ENCODE measurements at places on chromosomes 11 and 22.

DNA sequence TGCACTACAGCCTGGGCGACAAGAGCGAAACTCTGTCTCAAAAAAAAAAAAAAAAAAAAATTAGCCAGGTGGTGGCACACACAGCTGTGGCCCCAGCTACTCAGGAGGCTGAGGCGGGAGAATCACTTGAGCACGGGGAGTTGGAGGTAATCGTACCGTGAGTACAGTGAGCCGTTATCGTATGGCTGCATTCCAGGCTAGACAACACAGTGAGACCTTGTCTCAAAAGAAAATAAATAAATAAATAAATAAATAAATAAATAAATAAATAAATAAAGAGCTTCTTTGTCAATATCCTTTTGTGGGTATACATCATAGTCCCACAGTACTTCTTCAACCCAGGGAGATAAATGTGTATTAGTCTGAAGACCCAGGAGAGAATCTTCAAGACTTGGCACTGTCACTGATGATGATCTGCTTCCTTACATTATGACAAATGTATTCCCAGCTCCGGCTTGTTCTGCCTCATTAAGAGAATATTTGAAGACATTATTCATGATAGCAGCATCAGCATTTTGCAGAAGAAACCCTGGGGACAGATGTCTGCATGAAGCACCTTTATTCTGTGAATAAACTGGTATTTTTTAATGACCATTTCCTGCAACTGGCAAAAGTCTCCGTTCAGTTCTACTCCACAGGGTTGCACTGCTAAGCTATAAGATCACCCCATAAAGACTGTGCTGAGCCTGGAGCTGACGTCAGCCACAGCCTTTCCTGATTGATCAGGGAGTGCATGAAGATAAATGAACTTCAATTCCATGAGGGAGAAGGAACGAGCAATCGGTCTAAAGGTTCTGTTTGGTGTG lies 1.6 kb upstream of the ACY3 start:
- no peak for DNase-seq

DNA sequence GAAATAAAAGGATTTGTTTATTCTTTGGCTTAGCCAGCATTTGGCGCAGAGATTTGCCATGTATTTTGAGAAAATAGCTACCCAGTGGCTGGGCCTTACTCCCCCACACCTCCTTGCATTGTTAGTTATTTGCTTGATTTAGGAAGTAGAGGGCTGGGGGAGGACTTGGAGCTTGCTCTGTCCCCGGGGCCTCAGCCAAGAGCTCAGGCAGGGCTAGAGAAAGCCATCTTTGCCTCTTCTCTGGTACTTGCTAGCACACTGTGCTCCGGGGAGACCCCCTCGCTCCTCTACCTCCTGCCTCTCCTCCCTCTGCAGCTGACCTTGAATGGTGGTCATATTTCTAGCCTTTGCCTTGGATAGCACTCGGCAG lies 93.0 kb downstream of the SCN3B start:
- no peak for DNase-seq

DNA sequence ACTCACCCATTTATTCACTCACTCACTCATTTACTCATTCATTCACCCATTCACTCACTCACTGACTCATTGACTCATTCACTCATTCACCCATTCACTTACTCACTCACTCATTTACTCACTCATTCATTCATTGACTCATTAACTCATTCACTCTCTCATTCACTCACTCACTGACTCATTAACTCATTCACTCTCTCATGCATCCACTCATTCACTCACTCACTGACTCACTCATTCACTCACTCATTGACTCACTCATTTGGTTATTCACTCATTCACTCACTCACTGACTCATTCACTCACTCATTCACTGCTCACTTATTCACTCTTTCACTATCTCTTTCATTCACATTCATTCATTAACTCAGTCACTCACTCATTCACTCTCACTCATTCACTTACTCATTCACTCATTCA lies 2.5 kb upstream of the MUC5AC start:
- DNase-seq, result no peak

GRCh38 chr22:29509298-29509697 lies 29.3 kb downstream of the NEFH start:
- DNase-seq, result no peak

DNA sequence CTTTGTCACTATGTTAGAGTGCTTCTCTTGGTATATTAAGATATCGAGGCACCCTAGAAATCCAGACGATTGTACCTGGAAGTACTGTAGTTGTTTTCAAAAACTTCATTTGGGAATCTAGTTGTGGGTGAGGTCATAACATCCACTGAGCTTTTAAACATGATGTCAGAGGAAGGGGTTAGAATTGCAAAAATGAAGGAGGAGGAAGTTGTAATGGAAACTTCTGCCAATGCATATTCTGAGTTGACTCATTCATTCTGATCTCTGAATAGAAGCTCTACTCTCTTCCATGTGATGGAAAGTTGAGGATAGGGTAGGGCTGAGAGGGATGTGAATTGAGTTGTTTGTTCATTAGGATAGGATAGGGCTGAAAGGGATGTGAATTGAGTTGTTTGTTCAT lies 7.7 kb downstream of the CD44 start:
- DNase-seq, result no peak

DNA sequence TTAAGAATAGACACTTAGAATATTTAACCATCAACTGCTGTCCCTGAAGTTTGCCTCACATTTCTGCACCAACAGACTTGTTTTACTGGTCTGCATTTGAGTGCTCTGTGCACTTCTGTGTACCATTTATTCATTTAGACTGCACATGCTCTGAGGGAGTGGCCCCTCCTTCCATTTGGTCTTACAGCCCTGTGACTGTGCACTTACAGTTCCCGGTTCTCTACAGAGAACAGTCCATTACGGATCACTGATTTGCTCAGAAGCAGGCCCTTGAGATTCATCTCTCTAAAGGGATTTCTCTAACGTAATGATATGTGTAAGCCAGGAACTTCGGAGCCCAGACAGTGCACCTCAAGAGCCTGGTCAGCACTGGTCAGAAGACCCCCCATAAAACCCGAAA lies 247.3 kb upstream of the BLID start:
- DNase-seq, result no peak

- DNase-seq, result no peak
Measured at GRCh38 chr22:24125941-24126340, 55.3 kb upstream of the SUSD2 start.

GRCh38 chr11:87173185-87174039 lies 135.7 kb downstream of the TMEM135 start:
- no peak for DNase-seq

DNA sequence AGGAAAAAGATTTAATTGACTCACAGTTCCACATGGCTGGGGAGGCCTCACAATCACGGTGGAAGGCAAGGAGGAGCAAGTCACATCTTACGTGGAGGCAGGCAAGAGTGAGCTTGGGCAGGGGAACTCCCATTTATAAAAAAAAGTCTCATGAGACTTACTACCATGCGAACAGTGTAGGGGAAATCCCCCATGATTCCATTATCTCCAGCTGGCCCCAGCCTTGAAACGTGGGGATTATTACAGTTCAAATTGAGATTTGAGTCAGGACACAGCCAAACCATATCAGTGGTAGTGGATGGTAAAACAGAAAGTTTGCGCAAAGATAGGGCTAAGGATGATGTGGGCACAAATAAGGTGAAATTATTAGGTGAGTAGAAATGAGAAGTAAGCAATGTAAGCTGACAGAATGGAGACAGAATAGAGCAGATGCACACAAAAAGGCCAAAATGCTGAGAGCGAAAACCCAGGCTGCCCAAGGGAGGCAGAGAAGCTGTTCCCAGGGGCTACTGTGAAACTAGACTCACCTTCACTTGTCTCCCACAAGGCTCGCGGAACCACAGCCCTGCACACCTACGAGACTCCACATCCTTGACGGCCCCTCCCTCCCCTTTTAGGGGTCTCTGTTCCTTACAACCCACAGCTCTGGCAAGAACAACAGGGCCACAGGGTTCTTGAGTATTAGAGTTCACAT lies 377.6 kb downstream of the CADM1 start:
- DNase-seq, result no peak

DNA sequence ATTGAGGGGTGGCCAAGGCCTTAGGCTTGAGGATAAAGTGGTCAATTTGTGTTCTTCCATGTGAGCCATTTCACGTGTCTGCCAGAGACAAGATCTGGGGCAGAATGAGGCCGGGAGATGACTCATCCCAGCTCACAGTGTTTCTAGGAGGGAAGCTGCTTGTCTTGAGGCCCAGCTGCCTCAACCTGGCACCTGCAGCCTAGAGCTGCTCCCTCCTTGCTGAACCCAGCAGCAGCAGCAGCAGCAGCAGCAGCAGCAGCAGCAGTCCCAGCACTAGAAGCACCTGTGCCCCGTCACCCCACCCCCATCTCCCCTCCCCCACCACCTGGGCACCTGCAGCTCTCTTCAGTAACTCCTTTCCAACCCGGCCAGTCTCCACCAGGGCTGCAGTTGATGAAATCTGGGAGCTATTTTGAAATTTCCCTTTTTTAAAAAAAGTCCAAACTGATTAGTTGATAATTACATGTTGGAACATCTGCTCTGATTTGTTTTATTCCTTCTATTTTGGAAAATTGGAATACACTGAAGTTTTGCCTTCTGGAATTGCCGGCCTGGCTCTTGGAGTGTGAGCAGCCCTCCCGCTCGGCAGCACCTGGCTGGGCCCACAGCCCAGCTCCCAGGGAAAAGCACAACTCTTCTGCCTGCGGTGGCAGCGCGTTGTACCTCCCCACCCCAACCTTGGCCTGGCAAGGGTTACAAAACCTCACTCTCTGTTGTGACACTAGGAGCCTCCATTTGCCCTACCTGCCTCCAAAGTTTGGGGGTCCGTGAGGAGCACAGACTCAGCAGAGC lies 143.5 kb downstream of the NXPE2 start:
- DNase-seq, result no peak

DNA sequence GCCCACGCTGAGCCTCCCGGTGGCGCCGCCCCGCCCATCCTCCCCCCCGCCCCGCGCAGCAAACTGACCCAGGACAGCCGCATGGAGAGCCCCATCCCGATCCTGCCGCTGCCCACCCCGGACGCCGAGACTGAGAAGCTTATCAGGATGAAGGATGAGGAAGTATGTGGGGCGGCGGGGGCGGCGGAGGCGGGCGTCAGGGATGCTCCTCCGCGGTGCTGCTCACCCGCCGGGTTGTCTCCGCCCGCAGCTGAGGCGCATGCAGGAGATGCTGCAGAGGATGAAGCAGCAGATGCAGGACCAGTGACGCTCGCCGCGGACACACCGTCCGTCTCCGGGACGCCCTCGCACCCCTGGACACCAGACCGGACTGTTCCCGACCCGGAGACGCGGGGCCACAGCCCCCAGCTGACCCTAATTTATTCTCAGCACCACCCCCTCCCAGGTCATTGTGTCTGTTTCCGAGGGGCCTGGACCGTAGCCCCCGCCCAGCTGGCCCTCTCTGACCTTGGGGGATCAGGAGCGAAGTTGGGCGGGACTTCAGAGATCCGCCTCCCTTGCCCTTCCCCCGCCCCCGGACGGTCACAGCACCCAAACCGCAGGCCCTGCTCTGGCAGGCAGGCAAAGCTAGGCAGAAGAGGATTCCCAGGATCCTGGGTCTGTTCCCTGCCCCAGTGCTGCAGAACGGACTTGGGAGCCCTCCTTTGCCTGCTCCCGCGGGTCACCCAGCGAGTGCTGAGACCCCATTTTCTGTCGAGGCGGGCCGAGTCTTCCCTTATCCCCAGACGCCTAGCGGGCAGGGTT lies 959 bp upstream of the GP1BB start:
- no peak for DNase-seq

- no peak for DNase-seq
Measured at GRCh38 chr11:6640985-6641701, 14.5 kb downstream of the DCHS1 start.

GRCh38 chr11:116840224-116840745 lies 2.9 kb upstream of the APOA1 start:
- DNase-seq, result no peak

DNA sequence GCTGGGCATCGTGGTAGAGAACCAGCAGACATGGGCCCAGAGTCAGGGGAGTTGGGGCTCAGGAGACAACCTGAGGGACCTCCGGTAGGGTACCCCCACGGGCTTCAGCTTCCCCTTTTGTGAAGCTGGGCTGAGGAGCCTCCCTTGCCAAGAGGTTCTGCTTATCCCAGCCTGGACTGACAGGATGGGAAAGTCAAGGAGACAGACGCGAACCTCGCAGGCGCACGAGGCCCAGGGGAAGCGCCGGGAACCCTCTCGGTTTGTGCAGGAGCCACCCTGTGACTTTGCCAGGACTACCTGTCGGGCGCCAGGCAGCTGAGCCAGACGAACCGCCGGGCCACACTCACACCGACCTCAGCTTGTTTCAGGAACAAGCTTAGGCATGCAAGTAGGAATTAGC lies 566.1 kb downstream of the BRD1 start:
- DNase-seq, result no peak

DNA sequence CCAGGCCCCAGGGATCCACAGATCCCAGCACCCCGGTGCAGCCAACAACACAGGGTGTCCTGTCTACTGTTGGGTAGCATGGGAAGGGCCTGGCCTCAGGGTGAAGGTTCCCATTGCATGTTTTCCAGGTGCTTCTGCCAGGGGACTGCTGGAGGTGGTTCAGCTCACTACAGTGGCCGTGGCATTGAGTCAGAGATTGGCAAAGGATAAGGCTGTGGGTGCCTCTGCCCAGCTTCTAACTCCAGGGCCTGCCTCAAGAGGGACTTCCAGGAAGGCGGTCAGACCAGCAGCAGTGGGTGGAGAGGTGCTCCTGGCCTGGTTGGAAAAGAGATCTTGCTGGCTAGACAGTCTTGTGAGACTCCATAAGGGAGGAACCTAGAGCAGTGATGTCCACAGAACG lies 20.9 kb downstream of the CSNK1E start:
- DNase-seq, result no peak

DNA sequence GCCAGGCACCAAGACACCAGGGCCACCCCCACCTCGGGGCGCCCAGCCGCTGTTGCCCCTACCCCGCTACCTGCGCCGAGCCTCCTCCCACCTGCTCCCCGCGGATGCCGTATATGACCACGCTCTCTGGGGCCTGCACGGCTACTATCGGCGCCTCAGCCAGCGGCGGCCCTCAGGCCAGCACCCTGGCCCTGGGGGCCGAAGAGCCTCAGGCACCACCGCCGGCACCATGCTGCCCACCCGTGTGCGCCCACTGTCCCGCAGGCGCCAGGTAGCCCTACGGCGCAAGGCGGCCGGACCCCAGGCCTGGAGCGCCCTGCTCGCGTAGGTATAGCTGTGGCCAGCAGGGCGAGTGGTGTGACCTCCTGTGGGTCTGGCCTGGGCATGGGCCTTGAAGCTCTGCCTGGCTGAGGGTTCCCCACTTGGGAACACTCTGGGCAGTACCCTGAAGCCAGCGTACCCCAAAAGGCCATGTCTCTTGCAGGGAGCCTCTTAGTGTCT lies 14.8 kb upstream of the MDK start:
- DNase-seq, result no peak

- DNase-seq, result no peak
Measured at GRCh38 chr11:95092549-95093324, 3.1 kb downstream of the ENDOD1 start.

- no peak for DNase-seq
Measured at GRCh38 chr11:76591416-76591815, 79.1 kb downstream of the LRRC32 start.

DNA sequence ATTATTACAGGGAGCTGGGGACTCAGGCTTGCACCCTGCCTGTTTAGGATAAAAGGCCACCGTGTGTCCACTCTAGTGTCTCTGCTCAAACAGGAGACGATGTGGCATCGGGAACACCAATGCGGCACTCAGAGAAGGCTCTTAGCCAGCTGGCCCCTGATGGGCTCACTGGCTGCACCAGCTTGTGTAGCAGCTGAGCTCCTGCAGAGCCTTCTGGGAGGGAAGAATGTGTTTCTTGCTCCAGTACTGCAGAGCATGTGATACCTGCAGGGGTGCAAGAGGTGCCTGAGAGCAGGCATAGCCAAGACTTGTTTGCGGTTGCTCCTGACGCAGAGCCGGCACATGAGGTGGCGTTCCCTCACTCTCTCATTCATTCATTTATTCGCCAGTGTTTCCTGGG lies 44.4 kb upstream of the KCNQ1OT1 start:
- DNase-seq, result no peak
